T-cell (primary cell): ENCODE measurements at places on chromosomes 2 and 18. TPM values are rescaled to one million over a fixed set of nuclear protein-coding genes. Genes with fewer than 3 reads are reported as not detected.

INPP5D gene
- 135 TPM for total RNA-seq

NEU2 gene
- not detected for total RNA-seq

SLC16A14 gene
- total RNA-seq, result 0.60 TPM

ANKRD30B gene
- not detected for total RNA-seq

GRCh38 chr2:60806988-60807681, 51.1 kb downstream of the PAPOLG start:
- no peak for DNase-seq

DNA sequence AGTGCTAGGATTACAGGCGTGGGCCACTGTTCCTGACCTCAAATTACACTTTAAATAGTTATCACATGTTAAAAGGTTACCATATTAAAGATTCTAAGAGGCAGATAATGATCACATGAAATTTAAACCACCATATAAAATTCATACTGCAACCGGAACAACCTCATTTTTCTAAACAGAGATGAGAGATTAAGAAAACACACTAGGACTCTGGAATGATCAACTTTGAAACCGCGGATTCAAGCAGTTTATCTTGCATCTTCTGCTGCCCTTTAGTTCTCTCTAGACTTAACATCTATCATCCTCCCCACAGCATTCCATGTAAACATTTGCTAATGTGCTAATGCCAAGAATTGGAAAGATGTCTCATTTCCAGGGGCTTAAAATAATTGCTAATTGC, 115.8 kb downstream of the PIGN start:
- no peak for DNase-seq

DNA sequence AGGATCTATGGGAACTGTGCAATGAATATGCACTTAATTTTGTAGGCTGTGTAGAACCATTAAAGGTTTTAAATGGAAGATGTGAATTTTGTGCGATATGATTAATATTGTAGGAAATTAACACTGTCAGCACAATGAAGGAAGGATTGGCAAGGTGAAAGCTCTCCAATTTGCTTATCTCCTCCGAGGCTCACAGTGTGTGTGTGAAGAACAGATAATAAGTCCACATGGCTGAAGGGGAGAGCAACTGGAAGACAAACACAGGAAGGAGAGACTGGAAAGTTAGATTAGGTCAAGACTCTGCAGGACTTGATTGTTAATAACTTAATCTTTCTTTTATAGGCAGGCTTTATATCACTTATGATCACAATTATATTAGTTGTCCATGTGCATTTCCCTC, 269.7 kb upstream of the VRK2 start:
- no peak for DNase-seq

DNA sequence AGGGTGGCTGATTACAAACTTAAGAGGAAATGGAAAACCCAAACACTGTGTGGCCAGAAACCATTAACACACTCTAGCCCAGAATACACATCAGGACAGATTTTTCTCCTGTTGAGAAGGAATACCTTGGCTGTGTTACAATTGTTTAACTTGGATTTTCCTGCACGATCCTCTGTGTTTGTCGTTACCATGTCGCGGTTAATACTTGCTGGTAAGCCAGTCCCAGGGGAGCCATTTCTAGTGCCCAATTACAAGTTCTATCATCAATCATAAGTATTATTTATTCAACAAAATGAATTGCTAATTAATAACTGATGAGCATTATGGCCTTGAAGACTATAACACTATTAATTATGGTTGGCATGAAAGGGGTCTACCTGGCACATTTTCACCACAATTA, 146.8 kb downstream of the LNPK start:
- DNase-seq, result no peak

- DNase-seq, result no peak
Measured at GRCh38 chr18:79582978-79583377, 96.6 kb upstream of the CTDP1 start.

- DNase-seq, result no peak
Measured at GRCh38 chr2:104402825-104403224, 451.1 kb upstream of the POU3F3 start.

DNA sequence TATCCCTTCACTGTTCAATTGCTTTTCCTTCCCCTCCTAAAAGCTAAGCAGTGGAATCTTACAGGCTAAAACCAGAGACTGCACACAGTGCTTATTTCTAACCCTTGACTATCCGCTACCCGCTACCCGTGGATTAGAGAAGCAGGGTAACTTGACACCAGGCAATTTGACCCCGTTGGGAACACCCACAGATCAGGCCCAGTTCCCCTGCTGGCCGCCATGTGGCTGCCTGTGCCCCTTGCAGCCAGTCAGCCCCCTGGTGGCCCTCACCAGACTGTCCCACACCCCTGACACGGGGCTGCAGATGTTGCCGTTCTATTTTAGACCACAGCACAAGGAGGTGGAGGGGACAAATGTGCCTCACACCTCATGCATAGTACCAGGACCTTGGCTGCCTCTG, 74.8 kb downstream of the TXNL1 start:
- no peak for DNase-seq

ARHGEF4 gene
- 5.3 TPM for total RNA-seq

PPP1R1C gene
- not detected for total RNA-seq

DNA sequence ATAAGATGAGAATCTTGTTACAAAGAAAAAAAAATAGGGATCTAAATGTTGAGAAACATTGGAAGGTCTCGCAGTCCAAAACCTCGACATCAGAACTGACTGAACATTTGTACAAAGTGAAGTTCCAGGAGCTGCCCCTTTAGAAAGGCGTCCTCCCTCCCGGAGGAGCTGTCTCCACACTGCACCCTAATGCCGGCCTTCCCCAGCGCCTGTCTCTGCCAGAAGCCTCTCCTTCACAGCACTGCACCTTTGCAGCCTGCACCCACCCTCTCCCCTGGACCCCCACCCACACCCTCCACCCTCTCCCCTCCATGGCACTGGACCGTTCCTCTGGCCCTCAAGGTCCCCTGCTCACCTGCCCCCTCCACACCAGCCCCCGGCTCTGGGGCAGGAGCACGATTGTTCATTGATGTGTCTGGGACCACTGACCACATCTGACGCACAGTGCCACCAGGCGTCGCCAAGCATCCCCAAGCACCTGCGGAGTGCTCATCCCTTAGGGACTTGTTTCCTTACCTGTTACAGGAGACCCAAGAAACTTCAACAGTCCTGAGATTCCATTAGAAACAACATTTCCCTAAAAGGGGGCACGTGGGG, 90.3 kb upstream of the SNTG2 start:
- no peak for DNase-seq

ARHGEF33 gene
- 0.15 TPM for total RNA-seq

SERPINB4 gene
- total RNA-seq, result not detected

GRCh38 chr2:126704434-126705160, 48.6 kb downstream of the GYPC start:
- DNase-seq, result no peak

GRCh38 chr2:135149251-135149650, 97.2 kb downstream of the RAB3GAP1 start:
- no peak for DNase-seq

SLC9A4 gene
- 0.09 TPM for total RNA-seq

DNA sequence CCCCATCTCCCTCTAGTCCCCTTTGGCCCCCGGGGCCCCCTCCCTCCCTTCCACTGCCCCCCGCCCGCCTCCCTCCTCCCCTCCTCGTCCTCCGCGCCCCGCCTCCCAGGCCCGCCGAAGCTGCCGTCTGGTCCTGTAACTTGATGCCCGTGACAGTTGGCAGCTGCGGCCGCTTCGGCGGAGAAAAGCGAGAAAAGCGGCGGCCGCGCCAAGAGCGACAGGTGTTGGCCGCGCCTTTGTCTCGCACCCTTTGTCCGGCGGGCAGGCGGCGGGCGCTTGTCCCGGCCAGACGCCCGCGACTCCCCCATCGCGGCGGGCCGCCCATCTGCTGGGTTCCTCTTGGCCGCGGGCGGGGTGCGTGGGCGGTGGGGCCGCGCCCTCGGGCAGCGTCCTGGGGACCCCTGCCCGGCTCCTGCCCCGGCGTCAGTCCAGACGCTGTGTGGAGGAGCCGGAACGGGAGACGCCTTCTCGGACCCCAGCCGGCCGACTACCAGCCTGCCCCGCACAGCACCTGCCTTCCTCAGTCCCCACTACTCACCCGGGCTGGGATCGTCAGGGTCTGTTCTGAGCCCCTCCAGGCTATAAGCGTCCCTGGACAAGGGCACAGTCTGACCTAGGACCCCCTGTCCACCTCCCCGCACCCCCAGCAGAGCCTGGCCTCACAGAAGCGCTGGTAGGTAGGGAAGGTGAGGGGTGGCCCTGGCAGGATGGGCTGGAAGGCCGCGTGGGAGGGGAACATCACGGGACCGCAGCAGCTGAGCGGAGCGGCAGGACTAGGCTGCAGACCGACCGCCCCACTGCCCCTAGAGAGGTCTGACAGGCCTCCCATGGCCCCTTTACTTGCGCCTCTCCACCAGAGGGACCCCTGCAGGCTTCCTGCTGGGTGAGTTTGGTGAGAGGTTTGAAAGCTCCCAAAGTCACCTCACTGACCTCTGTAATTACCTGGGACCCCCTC, 1.2 kb upstream of the HES6 start:
- DNase-seq, result no peak

OSR1 gene
- total RNA-seq, result not detected

- no peak for DNase-seq
Measured at GRCh38 chr2:48728840-48729239, 26.7 kb downstream of the LHCGR start.

ELAC1 gene
- 5.2 TPM for total RNA-seq

- DNase-seq, result no peak
Measured at GRCh38 chr2:136858656-136859055, 93.3 kb downstream of the THSD7B start.

- no peak for DNase-seq
Measured at GRCh38 chr2:8876628-8877027, 39.2 kb upstream of the KIDINS220 start.

GRCh38 chr2:146820672-146821071, 1024.2 kb upstream of the ACVR2A start:
- DNase-seq, result no peak

AQP12B gene
- total RNA-seq, result not detected

DNA sequence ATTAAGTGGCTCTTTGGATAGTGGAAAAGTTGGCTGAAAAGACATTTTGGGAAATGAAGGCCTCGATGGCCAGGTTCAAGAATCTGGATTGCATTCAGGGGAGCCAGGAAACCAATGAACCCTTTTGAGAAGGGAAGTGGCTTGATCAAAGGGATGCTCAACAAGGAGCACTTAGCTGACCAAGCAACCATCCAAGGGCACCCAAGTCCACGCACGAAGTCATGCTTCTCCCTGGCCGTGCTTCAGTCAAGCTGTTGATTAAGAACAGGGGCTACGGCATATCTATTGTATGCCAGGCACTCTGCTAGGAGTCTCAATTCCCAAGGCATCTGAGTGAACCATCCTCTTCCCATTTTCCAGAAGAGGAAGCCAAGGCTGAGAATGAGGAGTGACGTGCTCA, 185.8 kb upstream of the GLI2 start:
- DNase-seq, result no peak

GYPC gene
- 119 TPM for total RNA-seq

- DNase-seq, result no peak
Measured at GRCh38 chr2:138475277-138475776, 26.2 kb upstream of the SPOPL start.

SERPINB3 gene
- not detected for total RNA-seq
